ENCODE measurements at places on chromosomes 7 and 10.

GRCh38 chr10:70190581-70190980 lies 20.3 kb upstream of the SAR1A start:
- DNase-seq = no peak

GRCh38 chr10:76881477-76882220 lies 756.0 kb downstream of the KCNMA1 start:
- DNase-seq = no peak

DNA sequence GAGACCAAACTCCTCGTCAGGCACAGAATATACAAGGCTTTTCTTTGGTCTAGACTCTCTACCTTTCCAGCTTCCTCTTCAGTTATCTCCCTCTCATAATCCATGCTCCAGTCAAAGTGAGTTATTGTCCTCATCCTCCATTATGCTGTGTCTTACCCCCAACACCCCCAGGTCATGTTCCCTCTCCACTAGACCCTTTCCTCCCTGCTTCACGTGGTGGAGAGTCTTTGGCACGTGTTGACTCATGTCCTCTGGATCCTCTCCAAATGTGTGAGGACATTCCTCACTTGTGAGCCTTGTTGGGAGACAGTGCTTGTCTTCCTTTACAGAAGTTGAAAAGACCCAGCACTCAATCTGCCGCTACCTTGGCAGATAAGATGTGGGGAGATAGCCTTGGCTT lies 36.0 kb upstream of the DLD start:
- no peak for DNase-seq

DNA sequence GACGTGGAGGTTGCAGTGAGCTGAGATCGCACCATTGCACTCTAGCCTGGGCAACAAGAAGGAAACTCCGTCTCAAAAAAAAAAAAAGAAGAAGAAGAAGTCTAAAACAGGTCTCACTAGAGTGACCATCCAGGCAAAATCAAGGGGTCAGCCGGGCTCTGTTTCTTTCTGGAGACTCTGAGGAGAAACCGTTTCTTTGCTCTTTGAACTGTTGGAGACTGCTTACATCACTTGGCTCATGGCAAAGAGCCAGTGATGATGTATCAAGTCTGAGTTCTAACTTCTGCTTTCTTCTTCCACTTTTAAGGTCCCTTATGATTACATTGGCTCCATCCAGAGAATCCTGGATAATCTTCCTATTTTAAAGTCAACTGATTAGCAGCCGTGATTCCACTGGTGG lies 306.8 kb downstream of the WDR11 start:
- DNase-seq = no peak

DNA sequence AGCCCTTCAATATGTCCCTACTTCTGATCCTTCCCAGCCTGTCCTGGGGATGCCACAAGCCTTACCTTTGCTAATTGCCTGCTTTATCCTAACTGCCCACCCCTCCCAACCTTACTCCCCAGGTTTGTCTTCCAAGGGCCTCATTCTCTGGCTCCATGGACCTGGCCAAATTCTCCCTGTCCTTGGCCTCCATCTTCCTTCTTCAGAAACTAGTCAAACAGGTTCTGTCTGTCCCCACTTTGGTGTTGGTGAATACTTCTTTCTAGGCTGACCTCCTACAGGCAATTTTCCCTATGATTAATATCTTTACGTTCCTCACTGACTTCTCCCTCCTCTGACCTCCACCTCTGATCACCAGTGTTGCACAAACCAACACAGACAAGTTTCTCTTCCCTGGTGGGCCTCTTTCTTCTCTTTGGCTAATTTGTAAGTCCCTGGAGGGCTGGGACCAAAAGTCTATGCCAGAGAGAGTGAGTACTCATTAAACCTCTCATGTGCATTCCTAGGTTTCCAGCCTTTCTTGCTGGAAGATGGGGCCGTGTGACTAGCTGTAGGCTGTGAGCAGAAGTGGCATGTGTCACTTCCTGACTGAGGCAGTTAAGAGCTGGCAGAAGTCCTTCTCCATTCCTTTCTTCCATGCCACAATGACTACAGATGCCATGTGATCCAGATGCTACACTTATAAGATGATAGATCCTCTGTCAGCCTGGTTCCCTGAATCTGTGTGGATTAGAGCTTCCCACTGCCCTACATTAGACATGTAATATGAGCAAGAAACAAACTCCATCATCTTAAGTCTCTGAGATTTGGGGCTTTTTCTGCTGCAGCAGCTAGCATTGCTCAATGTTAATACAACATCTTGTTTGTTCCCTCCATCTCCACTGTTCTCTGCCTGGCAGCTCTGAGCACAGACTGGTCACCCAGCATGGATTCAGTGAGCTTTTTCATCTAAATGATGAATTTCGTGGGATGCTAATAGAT lies 382.7 kb downstream of the RPS24 start:
- no peak for DNase-seq

GRCh38 chr7:137718355-137718754 lies 128.4 kb downstream of the DGKI start:
- no peak for DNase-seq

GRCh38 chr10:9198611-9199010 lies 1144.1 kb downstream of the GATA3 start:
- no peak for DNase-seq

DNA sequence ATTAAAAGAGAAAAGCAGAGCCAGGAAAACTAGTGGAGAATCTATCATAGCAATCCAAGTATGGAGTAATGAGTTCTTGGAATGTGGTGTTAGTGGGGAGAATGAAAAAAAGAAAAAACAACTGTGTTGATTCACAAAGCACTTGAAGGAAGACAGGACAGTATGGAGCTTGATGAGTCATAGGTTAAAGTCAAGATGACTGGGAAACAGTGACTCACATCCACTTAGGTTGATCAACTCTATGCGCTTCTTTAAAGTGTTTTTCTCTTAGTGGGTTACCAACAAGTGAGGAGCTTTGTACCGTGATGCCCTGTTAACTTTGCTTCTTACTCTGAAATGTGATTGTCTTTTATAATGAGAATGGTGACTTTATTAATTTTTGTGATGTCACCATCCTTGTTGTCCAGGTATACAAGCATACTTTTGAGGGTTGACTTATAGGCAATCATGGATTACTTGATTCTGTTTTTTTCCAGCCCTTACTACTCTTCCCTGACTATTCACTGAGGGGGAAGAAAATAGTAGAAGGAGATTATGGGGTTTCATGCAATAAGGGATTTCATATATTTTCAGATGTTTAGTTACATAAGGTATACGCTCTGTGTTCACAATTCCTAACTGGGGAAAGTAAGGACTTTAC lies 32.1 kb upstream of the MDFIC start:
- DNase-seq = no peak

GRCh38 chr10:124569623-124570470 lies 108.2 kb downstream of the LHPP start:
- DNase-seq = no peak

DNA sequence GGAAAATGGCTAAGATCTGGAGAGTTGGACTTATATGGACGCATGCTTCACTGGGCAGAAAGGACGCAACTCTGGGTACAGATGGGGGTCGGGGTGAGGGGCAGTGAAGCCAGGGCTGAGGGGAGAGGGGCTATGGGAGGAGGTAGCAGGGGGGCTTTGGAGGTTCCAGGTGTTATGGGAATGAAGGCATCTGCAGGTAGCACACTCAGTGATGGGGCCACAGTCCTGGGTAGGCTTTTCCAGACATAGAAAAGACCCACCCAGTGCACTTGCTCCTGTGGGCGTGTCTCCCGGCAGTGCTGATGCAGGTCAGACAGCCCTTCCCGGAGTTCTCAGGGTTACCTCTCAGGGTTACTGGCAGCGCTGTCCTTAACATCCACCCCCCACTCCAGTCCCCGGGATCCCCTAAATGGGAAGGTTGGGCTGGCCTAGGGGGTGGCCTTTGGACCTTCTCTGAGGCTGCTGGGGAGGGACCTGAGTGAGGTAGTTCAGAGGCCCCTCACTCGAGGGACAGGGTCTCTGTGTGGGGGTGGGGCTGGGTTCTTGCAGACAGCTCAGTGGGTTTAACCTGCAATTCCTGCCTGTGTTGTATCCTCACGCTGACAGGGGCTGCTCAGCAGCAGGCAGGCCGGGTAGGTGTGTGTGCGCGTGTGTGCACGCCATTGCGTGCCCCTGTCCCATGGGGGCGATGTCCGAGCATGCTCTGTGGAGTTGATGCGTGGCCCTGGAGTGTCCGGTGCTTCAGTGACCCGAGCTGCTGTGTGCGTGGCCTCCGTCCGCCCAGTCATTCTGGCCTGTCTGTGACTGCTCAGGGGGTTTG lies 6.2 kb downstream of the ZYX start:
- DNase-seq = no peak

- no peak for DNase-seq
Observed at GRCh38 chr10:51743146-51743545, 43.8 kb upstream of the CSTF2T start.

GRCh38 chr7:83613232-83613631 lies 35.7 kb downstream of the SEMA3E start:
- no peak for DNase-seq

DNA sequence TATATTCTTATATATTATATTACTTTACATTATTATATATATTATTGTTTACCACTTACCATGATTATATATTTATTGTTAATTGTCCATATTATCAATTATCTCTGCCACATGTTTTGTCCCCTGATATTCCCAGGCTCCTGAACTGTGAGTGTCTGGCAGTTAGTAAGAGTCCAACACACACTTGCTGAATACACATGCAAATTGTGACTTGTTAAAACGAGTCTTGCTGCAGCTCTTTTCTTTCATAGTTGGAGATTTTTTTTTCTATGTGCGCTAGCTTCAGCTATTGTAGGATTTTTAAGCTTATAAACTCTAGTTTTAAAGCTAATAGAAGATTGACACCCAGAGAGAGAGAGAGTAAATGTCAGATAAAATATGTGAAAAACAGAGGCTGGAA lies 207.8 kb upstream of the FAM3C start:
- no peak for DNase-seq

- DNase-seq = no peak
Observed at GRCh38 chr7:3558400-3558799, 257.3 kb downstream of the SDK1 start.

GRCh38 chr10:10959666-10960065 lies 58.0 kb upstream of the CELF2 start:
- DNase-seq = no peak
